ENCODE measurements at places on chromosomes 6 and 20.

- DNase-seq = no peak
Measured at GRCh38 chr20:57410398-57410920, 19.3 kb downstream of the RBM38 start.

DNA sequence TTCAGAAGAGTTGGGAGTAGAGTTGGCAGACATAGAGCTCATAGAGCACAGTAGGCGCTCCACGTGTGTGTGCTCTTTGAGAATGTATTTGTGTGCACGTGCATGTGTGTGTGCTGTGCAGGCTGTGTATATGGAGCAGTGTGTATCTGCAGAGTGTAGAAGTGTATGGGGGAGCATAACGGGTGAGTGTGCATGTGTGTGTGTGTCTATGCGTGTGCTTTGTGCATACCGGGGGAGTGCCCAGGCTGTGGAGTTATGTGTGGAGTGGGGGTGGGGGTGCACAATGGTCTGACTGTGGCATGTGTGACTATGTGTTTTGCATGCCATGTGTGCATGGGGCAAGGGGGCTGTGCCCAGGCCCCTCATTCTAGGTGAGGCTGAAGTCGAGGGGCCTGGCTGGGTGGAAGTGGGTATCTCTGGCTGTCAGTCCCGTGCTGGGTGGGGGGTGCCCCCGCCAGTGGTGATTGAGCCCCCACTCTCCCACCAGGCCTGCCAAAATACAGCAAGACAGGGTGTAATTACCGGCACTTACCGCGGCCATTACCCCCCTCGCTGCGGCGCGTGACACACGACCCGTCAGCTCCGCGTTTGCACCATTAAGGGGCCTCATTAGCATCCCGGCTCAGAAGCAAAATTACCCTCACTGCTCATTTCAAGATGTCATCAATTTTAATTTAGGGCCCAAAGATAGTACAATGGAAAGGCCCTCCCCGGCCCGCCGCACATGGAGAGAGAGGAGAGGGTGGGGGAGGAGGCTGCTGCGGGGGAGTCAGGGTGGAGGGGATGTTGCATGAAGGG lies 39.1 kb downstream of the MDFI start:
- DNase-seq = no peak

DNA sequence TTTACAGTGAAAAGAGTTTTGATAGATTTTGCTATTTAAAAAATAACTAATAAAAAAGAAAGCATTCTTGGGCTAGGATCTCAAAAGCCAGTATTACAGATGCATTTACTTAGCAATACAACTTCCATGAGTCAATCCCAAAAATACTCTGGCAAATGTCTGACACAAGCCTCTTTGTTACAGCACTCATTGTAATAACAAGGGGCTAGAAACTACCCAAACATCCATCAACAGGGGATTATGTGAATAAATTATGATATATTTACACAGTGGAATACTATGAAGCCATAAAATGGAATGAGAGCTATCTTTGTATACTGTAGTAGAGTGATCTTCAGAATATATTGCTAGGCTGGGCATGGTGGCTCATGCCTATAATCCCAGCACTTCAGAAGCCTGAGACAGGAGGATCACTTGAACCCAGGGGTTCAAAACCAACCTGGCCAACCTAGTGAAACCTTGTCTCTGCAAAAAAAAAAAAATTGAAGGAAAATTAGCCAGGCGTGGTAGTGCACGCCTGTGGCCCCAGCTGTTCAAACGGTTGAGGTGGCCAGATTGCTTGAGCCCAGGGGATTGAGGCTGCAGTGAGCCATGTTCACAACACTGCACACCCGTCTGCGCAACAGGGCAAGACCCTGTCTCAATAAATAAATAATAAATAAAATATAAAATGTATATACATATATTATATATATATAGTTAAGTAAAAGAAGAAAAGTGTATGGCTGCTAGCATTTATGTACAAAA lies 34.7 kb upstream of the TOP1 start:
- no peak for DNase-seq

GRCh38 chr20:50068041-50068651 lies 44.8 kb downstream of the UBE2V1 start:
- DNase-seq = no peak

DNA sequence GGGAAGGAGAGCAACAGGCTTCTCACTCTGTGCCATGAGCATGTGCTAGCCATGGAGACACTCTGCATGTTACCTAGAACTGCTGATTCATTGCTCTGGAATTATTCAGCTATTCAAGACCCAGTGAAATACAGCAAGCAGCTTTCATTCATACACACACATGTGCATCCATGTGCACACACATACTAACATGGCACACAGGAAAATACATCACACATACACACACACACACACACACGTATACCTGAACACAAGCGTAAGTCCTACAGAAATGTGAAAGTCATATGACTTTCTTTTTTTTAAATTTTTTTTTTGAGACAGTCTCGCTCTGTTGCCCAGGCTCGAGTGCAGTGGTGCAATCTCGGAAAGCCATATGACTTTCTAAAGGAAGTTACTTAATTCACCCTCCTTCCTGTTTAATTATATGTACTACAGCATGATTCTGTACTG lies 108.2 kb upstream of the NFATC2 start:
- DNase-seq = peak; percentile 82

DNA sequence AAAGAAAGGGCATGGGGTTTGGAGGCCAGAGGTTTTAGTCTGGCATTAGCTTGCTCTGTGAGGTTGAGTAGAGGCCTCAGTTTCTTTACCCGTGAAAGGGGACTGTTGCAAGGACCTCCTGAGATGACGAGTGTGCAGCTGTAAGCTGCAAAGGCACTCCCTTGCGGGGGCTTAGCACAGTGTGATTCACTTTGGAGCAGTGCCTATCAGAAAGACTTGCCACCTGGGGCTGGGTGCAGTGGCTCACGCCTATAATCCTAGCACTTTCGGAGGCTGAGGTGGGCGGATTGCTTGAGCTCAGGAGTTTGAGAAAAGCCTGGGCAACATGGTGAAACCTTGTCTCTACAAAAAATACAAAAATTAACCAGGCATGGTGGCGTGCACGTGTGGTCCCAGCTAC lies 7.5 kb upstream of the BAK1 start:
- DNase-seq = no peak

DNA sequence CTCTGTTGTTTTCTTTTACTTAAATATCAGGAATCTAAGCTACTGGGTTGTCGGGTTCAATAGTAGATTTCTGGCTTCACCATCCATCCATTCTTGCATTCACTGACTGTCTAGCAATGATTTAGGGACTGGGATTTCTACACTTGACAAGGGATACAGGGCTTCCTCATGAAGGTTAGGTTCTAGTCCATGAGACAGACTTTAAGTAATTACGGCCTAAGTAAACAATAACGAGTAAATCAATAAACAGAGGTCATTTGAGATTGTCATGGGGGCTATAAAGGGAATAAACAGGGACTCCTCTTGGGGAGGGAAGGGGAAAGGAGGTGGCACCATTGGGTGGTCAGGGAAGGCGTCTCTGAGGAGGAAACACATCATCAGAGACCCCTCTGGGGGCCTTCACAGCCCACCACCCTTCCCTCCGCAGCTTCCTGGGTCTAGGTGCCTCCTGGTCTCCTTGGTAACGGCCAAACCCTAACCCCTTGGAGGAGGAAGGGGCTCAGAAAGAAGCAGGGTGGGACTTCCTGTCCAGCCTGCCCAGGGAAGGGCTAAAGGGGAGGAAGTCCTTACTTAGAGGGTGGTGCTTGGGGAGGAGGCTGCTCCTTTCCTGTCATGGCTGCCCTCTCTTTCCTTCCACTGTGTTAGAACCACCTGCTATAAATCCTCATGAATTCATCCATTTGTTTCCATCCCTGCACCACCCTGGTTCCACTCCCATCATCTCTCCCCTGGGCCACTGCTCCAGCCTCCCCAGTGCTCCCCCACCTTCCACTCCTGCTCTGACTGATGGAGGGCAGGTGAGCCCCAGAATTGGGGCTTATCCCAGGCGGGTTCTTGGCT lies 33.3 kb downstream of the BPIFB4 start:
- DNase-seq = no peak

DNA sequence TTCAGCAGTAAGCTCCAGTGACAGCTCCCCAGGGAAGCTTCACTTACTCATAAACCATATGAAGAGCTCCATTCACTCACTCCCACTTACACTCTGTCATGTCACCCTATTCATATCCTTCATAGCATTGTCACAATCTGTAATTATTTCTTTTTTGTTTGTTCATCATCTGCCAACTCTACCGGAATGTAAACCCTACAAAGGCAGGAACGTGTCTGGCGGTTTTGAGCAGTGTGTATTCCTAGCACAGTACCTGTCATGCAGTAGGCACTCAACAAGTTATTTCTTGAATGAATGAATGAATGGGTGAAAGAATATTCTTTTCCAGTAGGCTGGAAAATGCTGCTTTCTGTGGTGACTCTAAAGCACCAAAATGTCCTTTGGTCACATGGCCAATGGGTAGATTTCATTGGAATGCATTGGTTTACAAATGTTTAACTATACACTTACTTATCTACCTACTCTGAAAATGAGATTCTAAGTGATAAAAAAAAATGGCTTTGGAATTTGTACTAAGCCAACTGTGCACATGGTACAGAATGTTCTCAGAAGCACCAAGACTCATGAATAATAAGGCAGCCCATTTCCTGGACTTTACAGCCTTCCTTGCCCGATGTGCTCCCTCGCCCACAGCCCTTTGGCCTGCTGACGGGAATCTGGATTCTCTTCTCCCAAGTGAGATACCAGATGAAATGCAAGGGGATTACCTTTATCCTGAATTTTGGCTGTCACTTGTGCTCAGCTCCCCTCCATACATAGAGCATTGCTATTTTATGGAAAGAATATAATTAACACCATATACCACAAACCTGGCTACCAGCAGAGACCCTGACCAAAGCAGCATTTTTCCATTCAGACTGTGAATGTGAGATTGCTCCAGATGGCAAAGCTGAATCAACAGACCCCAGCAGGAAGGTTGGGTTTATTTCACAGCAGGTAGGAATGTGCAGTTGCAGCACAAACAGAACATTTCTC lies 273.3 kb downstream of the ALDH8A1 start:
- DNase-seq = peak; percentile 57

DNA sequence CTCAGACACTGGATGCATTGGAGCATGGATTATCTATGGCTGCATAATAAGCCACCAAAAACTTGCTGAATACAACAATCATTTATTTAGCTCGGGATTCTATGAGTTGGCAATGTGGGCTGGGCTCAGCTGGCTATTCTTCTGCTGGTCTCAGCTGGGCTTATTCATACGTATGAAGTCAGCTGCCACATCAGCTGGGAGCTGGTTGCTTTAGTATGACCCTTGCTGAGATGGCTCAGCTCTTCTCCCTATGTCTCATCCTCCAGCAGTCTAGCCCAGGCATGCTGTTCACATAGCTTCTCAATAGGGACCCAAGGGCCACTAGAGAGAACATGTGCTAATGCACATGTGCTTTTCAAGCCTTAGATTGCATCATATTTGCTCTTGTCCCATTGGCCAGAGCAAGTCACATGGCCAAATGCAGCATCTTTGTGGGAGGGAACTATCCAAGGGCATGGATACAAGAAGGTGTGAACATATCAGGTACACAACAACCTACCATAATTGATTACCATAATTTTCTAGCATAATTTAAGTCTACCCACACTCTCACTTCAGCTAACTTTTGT lies 444.6 kb downstream of the KIF16B start:
- DNase-seq = no peak

GRCh38 chr20:61684583-61685235 lies 381.0 kb downstream of the TAF4 start:
- DNase-seq = no peak

- no peak for DNase-seq
Measured at GRCh38 chr6:110980227-110980626, 1.6 kb upstream of the RPF2 start.

DNA sequence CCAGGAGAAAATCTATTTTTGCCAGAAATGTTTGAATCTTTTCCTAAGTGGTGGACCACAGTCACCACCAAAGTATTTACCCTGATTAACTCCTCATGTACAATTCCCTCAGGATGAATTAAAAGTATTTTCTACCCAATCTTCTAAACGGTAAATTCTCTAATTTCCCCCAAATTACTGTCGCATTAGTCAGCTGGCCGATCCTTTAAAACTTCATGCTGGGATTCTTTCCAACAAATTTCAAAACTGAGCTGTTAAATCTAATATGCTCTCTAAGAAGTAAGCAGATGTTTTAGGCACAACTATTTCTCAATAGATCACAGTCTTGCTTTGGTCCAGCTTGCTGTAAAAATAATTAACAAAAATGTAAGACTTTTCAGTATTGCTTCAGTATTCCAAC lies 447.2 kb downstream of the FRK start:
- peak; percentile 53 for DNase-seq

DNA sequence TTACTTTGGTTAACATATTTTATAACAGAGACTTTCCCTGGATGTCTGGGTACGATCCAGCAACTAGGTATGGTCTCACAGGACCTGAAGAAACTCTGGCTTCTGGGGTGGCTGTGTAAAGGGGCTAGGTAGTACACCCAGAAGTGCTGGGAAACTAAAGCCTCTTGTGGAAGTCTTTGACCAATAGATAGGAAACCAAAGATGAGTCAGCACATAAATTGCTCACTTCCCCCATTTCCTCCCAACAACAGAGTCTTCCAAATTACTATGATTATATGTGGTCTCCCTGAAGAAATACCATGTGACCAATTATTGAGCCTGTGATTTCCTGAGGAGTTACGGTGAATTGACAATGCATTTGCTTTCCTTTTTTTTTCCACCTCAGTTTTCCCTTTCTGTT lies 26.8 kb upstream of the TBX18 start:
- peak; percentile 75 for DNase-seq

DNA sequence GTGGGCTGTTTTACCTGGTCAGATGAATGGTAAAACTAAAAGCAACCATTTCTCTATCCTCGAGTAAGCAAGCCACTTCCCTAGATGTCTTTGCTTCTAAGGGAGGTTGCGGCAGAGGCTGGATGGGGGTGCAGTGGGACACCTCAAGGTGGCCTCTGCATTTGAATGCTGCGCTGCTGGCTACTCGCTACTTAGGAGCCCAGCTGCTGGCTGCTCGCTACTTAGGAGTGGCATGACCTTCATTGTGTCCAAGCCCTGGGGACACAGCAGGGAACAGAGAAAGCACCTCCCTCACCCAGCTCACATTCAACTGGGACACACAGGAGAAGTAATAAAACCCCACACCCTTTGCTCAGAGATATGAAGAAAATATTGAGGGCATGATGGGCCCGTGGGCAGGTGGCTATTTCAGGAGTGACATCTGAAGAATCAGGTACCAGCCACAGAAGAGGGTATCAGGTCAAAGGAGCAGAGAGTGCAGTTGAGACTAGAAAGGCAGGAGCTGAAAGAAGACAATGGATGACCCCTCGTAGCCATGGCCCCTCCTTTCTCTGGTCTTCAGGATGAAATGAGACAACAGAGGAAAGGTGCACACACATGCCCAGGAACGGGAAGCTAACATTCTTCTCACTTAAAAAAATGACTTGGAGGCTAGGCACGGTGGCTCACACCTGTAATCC lies 149.4 kb downstream of the ZMYND8 start:
- no peak for DNase-seq

Measured in cardiac fibroblast (primary cell).